ENCODE measurements at places on chromosomes 11 and 22. TPM values are rescaled to one million over a fixed set of nuclear protein-coding genes. Genes with fewer than 3 reads are reported as not detected.

SLC22A25 gene
- not detected for total RNA-seq

- DNase-seq, result no peak
These were observed 136.0 kb downstream of the LRRC4C start for GRCh38 chr11:41323446-41323845.

DNA sequence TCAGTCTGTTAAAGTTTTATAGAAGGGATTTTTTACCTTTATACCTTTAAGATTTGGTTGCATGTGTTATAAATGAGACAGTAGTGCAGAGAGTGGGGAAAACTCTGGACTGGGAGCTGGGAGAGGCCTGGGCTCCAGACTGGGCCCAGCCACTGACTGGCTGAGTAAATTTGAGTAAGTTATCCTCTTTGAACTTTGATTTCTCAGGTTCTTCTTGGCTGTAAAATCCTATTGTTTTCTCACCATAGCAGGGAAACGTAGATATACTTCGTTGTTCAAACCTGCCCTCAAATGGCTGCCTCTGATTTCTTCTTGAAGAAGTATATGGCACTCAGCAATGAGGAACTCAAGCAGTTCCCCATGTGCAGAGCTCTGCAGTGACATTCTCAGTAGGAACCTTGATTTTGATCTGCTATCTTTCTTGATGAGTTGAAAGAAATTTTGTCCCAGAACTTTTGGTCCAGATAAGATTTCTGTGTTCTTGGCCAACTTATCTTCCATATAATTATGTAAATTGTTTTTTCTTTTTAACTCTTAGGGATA, 8.8 kb downstream of the BMAL1 start:
- DNase-seq, result no peak

DNA sequence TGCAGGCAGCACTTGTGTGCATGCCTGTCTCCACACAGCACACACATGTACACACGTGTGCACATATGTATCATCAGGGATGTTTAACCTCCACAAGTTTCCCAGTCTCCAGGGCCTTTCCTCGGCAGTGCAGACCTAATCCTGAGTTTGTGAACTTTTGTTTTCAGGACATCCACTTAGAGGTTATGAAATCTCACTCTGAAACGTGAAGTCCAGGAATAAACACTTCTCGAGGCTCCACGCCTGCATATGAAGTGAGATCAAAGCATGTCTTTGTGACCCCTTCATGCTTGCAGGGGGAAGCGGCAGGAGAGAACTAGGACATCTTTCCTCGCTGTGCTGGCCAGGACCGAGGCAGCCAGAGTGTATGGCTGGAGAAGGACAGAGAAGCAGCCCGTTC, 3.1 kb downstream of the SHISAL1 start:
- no peak for DNase-seq

C11orf52 gene
- 0.65 TPM for total RNA-seq

HPS4 gene
- 11.8 TPM for total RNA-seq
